PC-9 (cell line): ENCODE measurements at places on chromosomes 6 and 20. TPM values are rescaled to one million over a fixed set of nuclear protein-coding genes. Genes with fewer than 3 reads are reported as not detected.

DNA sequence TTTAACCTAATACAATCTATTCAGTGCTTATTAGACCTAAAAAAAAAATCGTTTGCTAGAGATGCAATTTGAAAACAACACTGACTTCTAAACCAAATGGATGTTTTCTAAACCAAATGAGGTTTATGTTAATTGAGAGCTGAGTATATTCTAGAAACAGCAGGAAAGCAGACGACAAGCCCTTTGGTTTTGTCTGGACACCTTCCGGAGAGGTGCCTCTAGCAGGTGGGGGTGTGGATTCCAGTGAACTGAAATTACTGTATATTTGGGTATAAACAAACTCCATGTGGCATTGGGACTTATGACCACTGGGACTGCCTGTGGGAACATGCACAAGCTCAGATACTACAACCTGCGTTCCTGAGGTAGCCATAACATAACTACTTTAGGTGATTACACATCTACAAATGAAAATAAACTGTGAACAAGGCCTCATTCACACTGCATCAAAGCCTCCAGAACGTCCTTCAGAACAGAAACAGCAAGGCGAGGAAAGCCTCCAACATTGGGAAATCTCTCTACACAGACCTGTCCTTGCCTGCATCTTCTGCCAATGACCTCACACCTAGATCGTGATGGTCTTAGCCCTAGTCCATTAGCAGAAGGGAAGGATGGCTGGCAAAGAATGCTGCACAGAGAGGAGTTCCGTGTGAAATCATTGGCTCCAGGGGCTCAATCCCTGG lies 206.8 kb upstream of the FOXQ1 start:
- H3K4me1 ChIP-seq: no peaks in the 10 kb centered on the region
- no peak for DNase-seq
- no peaks in the 10 kb centered on the region for H3K36me3 ChIP-seq
- no peaks in the 10 kb centered on the region for H3K27me3 ChIP-seq

- no peak overlapping the region for H3K4me3 ChIP-seq
- no peaks in the 10 kb centered on the region for H3K4me1 ChIP-seq
- H3K36me3 ChIP-seq: no peaks in the 10 kb centered on the region
- H3K27me3 ChIP-seq: no peaks in the 10 kb centered on the region
Measured at GRCh38 chr6:657743-658142, 843 bp upstream of the HUS1B start.

DNA sequence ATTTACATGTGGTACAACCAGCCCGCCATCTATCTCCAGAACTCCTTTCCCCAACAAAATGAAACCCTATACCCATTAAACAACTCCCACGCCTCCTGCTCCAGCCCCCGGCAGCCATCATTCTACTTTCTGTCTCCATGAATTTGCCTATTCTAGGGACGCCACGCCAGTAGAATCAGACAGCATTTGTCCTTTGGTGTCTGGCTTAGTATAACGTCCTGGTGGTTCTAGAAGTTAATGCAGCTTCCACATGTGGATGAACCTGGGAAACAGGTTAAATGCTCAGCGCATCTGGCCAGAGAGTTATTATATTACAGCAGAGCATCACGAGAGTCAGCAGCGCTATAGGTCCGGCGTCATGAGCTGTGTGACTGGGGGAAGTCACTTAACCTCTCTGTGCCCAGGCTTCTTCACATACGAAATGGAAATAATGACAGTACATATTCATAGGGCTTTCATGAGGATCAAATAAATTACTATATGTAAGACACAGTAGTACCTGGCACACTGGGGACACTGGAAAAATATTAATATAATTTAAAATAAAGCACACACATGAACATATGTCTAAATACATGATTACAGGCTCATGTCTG lies 178.7 kb upstream of the TAB2 start:
- H3K27ac ChIP-seq: no peak overlapping the region
- no peak overlapping the region for H3K4me3 ChIP-seq
- DNase-seq: no peak
- peaks cover 25% of the 10 kb centered on the region for H3K4me1 ChIP-seq

DNA sequence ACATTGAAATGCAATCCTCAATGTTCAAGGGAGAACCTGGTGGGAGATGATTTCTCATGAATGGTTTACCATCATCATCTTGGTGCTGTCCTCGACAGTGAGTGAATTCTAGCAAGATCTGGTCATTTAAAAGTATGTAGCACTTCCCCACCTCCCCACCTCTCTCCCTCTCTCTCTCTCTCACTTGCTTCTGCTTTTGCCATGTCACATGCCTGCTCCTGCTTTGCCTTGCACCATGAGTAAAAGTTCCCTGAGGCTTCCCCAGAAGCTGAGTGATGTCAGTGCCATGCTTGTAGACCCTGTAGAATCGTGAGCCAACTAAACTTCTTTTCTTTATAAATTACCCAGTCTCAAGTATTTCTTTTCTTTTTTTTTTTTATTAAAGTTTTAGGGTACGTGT lies 60.5 kb downstream of the DST start:
- H3K36me3 ChIP-seq: peaks cover 9% of the 10 kb centered on the region; the same call in 1 of the 2 replicates
- H3K4me1 ChIP-seq: no peaks in the 10 kb centered on the region
- H3K4me3 ChIP-seq: no peak overlapping the region

- H3K27me3 ChIP-seq: peaks cover 44% of the 10 kb centered on the region
- H3K4me1 ChIP-seq: no peaks in the 10 kb centered on the region
- no peak for DNase-seq
- no peaks in the 10 kb centered on the region for H3K36me3 ChIP-seq
Measured at GRCh38 chr6:163839296-163839695, 424.8 kb downstream of the QKI start.

- peaks cover 14% of the 10 kb centered on the region; the same call in 1 of the 2 replicates for H3K36me3 ChIP-seq
- H3K27me3 ChIP-seq: no peaks in the 10 kb centered on the region
- H3K27ac ChIP-seq: no peak overlapping the region
Measured at GRCh38 chr6:42251911-42252637, 34.4 kb upstream of the MRPS10 start.

TINAG gene
- total RNA-seq: not detected in 2 replicates

POPDC3 gene
- total RNA-seq: 14.8 and 24.2 TPM in 2 replicates

GPRC6A gene
- total RNA-seq: not detected in 2 replicates

CST3 gene
- total RNA-seq: 262 and 355 TPM in 2 replicates

SYNDIG1 gene
- 0.17 and 0.35 TPM in 2 replicates for total RNA-seq

TCF15 gene
- not detected in 2 replicates for total RNA-seq

ZNF292 gene
- 29.2 and 34.1 TPM in 2 replicates for total RNA-seq
